ENCODE measurements at places on chromosomes 2 and 18.

- peak; percentile 60 for DNase-seq
These were observed 616 bp downstream of the RNPEPL1 start for GRCh38 chr2:240568678-240569522.

GRCh38 chr2:124647245-124647644 lies 622.2 kb downstream of the CNTNAP5 start:
- no peak for DNase-seq

GRCh38 chr18:55462652-55463051 lies 125.3 kb downstream of the TCF4 start:
- no peak for DNase-seq

GRCh38 chr2:240642806-240643092 lies 17.5 kb downstream of the GPR35 start:
- DNase-seq: no peak

DNA sequence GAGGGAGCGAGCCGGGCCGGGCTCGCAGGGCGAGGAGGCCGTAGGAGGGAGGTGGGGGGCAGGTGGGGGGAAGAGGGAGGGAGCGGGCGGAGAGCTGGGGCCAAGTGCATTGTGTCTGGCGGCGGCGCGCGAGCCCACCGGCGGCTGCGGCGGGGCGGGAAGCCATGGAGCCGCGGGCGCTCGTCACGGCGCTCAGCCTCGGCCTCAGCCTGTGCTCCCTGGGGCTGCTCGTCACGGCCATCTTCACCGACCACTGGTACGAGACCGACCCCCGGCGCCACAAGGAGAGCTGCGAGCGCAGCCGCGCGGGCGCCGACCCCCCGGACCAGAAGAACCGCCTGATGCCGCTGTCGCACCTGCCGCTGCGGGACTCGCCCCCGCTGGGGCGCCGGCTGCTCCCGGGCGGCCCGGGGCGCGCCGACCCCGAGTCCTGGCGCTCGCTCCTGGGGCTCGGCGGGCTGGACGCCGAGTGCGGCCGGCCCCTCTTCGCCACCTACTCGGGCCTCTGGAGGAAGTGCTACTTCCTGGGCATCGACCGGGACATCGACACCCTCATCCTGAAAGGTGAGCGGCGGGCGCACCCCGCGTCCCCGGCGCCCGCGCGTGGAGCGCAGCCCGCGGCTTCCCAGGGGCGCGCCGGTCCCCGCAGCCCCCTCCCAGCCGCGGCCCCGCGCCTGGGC lies at the start of gene TMEM178A:
Gene TMEM178A, plus strand, starts transcription at position 107 of the 680 bp plus-strand sequence. Its CDS starts 58 bp downstream, at position 165.
- no peak for DNase-seq

DNA sequence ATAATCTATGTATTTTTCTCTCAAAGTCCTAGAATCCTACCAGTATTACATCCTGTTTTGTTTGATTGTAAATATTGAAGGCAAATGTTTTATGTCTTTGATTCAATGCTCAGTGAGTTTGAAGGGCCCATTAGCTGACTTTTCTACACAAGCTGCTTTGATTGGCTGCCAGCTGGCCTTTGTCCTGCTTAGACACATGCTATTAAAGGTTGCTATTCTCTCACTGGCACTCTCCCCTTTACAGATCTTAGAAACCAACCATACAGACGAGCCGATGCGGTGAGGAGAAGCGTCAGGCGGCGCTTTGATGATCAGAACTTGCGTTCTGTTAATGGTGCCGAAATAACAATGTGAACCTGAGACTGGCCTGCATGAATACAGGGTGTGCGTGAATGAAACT lies 69.7 kb downstream of the PRPF40A start:
- peak; percentile 29 for DNase-seq

- no peak for DNase-seq
These were observed 4.1 kb upstream of the PEX13 start for GRCh38 chr2:61013382-61013781.

- no peak for DNase-seq
These were observed at the start of gene KLHL14 for GRCh38 chr18:32772581-32773381. Gene KLHL14, minus strand, starts transcription at chr18:32773023. Its CDS starts 2,432 bp downstream, at chr18:32770591.

DNA sequence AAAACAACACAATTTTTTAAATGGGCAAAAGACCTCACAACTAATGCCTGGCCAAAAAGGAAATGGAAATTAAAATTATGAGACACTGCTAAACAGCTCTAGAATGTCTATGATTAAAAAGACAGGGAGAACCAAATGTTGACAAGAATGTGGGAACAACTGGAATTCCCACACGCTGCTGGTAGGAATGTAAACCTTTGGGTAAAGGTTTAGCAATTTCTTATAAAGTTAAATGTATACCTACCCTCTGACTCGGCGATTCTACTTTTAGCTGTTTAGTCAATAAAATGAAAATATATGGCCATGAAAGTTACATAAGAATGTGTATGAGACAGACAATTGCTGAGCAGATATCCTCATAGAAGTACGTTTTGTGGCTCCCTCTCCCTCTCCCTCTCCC lies 60.9 kb downstream of the ATF2 start:
- DNase-seq: peak; percentile 67

DNA sequence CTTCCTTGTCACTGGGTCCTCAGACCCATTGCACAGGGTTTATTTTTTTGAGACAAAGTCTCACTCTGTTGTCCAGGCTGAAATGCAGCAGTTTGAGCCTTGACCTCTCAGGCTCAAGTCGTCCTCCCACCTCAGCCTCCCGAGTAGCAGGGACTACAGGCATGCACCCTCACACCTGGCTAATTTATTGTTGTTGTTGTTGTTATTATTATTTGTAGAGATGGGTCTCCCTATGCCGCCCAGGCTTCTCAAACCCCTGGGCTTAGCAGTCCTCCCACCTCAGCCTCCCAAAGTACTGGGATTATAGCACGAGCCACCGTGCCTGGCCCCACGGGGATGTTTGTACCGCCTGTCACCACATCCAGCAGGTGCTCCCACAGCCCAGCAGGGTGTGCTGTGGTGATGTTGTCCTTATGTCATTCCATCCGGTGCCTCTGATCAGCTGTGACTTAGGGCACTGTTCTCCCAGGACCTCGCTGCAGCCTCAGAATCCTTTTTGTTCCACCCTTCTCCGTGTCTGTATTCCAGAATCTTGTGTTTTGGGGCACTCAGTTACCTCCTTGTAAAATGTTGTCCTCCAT lies 182.3 kb downstream of the INO80D start:
- DNase-seq: no peak

DNA sequence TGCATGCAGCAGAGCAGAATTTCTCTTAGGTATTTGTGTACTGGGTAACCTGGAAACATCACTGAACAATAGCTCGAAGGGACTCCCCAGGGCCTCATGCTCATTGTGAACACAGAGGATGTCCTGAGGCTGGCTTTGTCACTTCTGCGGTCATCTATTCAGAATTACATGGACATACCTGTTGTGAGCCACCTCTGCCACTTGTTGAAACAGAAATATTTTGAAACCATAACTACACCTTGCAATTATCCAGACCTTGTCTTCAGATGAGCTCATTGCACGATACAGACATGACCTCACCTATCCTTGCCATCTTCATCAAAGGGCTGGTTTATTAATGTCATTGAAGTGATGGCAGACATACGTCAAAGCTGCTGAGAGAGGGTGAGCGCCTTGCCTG lies 23.4 kb upstream of the CREG2 start:
- no peak for DNase-seq

DNA sequence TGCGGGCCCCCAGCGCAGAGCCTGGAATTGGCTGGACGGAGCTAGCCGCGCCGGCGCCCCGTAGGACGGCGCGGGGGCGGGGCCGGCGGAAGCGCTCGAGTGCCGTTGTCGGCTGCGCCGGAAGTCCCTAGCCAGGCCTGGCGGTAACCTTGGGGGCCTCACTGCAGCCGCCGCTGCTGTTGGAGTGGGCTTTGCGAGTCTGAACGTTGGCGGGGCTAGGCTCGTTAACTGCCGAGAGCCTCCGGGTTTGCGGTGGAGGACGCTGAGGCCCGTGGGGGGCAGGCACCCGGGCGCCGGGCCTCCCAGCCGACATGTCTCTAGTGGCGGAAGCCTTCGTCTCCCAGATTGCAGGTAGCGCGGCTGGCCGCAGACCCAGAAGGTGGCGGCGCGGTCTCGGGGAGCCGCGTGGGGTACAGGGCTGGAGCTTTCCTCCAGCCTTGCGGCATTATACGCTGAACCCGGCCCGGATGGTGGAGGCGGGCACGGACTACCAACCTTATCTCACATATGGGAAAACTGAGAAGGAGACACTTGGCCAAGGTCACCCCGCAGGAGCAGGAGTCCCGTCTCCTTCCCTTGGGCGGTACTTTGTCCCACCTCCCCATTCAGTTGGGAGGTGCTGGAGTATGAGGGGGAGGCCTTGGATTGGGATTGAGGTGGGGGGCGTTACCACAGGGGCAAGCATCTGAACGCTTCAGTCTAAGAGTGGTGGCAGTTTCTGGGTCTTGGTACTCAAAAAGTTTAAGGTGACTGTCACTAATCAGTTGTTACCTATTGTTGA lies at the start of gene MTX2:
Gene MTX2, plus strand, starts transcription at position 124 of the 781 bp plus-strand sequence. Its CDS starts 188 bp downstream, at position 312.
- peak; percentile 73 for DNase-seq

- DNase-seq: no peak
These were observed 54.6 kb upstream of the DSC1 start for GRCh38 chr18:31217038-31217849.

GRCh38 chr2:202965810-202966460 lies 48.7 kb upstream of the NBEAL1 start:
- DNase-seq: peak; percentile 57

- peak; percentile 46 for DNase-seq
These were observed 22.6 kb upstream of the CYP1B1 start for GRCh38 chr2:38098421-38099098.

- no peak for DNase-seq
These were observed 10.3 kb downstream of the PECR start for GRCh38 chr2:216071111-216071851.

GRCh38 chr2:22842205-22842869 lies 542.6 kb upstream of the KLHL29 start:
- no peak for DNase-seq

DNA sequence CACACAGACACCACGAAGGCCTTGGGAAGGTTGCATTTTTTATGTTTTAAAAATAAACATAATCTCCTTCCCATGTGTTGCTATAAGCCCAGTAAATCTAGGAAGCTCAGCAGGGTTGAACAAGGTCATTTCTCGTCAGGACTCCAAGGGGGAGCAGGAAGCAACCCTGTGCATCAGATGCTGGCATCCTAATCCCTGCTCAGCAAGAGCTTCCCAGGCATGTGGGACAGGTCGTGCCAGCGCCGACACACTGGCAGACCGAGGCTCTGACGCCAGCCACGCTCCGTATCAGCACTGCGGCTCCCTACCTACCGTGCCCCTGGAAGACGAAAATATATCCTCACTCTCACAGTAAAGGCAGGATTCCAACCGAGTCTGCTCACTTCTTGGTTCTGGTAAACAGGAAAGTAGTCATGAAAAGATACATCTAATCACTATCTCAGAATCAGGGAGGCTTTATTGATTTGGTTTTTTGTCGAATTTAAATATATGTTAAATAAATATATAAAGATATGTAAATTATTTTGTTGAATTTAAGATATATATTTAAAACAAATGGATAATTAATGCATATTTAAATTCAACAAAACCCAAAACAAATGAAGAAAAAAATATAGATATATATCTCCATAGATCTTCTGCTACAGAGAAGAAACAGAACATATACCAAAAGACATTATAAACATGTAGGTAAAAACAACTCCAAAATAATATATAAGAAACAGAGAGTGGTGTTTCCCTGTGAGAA lies 61.4 kb downstream of the TXNL1 start:
- DNase-seq: peak; percentile 14

- no peak for DNase-seq
These were observed 74.7 kb downstream of the BMPR2 start for GRCh38 chr2:202450785-202451184.

GRCh38 chr18:35478520-35479435 lies 19.0 kb downstream of the INO80C start:
- DNase-seq: peak; percentile 83

GRCh38 chr18:3117493-3118192 lies 102.1 kb downstream of the MYOM1 start:
- no peak for DNase-seq

- no peak for DNase-seq
These were observed 262.8 kb upstream of the PARD3B start for GRCh38 chr2:204282525-204282924.

- DNase-seq: peak; percentile 67
These were observed 652 bp downstream of the ITPRID2 start for GRCh38 chr2:181891966-181892798.

DNA sequence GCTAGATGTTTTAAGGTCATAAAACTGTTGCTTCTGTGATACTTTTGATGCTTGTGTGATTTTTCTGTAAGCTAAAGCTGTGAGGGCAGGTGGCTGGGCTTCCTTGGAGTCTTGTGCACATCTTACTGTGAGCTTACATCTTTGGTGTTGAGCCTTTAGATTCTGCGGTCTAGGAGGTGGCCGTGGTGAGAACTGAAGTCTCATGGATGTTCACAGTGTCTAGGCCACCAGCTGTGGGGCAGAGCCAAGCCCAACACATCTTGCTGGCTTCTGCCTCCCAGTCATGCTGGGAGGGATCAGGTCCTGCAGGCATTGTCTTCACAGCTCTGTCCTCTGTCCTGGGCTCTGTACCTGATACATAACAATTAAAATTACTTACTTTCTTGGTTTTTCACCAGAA lies 219.7 kb upstream of the HS6ST1 start:
- no peak for DNase-seq

DNA sequence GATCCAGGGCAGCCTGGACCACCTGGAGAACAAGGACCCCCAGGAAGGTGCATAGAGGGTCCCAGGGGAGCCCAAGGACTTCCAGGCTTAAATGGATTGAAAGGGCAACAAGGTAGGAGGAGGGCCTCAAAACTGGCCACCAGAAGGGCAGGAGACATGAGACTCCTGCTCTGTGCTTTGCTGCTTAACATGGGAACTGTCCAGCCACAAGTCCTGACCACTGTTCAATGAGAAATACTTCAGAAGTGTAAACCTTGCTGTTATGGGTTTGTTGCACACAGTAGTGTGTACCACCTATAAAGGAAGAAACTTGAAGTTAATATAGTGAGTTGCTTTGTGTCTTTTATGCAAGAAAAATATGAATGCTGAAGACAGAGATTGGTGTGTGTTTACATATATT lies 44.2 kb upstream of the MFF start:
- DNase-seq: peak; percentile 2

DNA sequence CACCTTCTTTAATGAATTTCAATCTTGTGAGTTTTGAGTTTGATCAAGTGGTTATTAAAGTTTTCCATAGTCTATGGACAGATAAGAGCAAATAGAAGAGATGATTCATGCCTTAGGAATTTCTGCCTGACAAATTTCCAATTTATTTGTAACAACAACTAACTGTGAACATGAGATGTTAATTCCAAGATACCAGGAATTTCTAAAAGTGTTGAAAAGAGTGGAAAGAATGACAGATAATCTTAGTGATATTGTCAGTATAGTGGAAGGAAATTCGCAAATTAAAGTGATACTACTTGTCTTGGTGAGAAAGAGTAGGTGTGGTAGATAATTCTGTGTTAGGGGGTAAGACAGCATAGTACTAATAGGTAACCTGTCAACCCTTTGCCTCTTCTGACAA lies 82.4 kb downstream of the AGPS start:
- peak; percentile 76 for DNase-seq
